ENCODE measurements at places on chromosomes 4 and X.

- DNase-seq = no peak
Observed at GRCh38 chr4:99679204-99679603, 21.6 kb upstream of the C4orf54 start.

- no peak for DNase-seq
Observed at GRCh38 chr4:185916683-185917082, 104.7 kb upstream of the SORBS2 start.

- DNase-seq = no peak
Observed at GRCh38 chrX:75638332-75638731, 115.5 kb upstream of the ZDHHC15 start.

DNA sequence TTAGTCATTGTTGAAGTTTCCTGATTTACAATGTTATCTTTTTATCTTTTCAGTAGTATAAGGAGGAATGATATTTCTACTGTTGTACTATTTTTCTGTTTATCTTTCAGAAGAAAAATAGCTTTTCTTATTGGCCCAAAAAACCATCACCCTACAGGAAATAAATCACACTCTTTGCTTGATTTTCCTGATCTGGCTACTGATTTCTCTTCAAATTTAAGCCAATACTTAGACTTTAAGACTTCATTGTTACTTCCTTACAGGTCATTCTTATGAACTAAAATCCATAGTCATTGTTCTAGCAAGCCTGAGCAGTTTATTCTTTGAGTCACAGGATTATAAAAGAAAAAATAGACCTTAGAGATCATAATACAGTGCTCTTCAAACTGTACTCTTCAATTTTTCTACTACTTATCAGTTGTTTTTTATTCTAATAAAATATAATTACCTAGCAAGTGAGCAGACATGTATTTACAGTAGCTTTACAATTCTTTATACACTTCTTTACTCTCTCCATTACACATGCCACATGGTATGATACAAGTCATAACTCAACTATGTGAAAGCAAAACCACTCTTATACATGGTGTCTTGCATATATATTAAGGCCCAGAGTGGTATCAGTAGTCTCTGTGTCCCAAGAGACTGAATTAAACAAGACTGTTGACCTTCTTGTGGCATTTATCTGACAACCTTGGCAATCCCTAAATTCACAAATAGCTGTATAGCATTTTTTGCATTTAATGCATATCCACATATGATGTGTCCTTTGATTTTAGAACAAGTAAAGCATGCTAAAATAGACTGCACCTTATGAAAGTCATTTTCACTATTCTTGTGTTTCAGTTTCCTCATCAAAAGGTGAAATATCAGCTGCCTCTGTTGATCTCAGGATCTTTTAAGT, 47.9 kb downstream of the TET2 start:
- no peak for DNase-seq

- no peak for DNase-seq
Observed at GRCh38 chr4:104716584-104716983, 221.9 kb upstream of the CXXC4 start.

GRCh38 chrX:643241-643595, 12.6 kb downstream of the SHOX start:
- DNase-seq = no peak

DNA sequence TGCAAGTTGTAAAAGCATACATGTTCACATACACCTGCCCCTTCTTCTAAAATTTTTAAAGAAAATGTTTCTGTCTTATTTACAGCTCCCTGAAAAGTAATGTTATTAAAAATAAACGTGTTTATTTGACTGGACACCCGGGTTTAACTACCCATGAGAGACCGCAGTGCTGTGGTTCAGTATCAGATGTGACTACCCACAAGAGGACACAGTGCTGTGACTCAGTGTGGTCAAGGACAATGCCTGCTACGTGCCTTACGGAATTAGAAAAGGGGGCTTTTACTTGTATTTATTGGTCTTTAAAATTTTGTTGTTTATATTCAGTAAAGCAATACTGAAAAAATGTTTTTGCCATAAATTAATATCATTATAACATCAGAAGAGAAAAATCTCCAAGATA, 641.4 kb downstream of the TRIML1 start:
- no peak for DNase-seq

DNA sequence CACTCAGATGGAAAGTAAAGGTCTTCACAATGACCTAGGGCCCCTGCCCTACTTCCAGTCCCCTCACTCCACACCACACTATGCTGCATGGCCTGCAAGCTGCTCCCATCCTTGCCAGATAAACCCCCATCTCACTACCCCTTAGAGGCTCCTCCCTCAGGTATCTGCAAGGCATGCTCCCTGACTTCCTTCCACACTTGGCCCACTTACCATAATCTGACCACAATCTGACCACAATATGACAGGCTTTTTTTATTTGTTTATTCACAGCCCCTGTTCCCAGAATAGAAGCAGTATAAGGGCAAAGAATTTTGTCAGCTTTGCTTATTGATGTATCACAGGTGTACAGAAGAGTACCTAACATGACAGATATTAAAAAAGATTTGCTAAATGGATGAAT, 124.7 kb downstream of the CAMK2D start:
- no peak for DNase-seq

DNA sequence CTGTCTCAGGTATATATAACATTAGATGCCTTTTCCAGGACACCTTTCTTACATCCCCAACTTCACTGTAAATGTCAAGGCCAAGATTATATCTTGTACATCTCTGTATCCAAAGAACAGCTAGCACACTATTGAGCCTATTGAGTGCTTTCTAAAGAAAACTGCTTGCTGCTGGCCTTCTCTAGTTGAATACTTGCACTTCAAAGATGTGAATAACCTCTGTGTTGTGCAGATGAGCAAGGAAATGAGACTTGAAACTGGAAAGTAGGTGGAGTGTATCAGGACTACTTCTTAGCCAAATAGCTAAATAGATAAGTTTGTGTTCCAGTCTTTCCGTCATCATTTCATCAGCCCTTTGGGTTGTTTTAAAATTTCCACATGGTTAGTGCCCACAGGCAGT, 704.4 kb upstream of the AMOT start:
- DNase-seq = no peak

DNA sequence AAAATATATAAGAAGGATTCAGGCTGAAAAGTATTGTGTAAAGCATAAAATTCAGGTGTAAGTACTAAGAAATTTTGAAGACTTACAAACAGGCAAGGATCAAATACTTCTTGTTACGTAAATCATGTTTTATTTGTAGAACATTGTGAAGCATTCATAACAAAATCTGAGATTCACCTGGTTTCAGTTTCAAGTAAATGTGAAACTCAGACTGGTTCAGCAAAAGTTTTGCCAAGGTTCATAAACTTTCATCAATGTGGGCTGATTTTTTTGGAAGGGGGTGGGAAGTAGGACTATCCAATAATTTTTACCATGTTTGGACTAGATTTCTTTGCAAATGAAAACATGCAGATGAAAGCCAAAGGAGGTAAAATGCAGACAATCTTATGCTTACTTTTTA, 527.7 kb downstream of the ANKRD50 start:
- no peak for DNase-seq

DNA sequence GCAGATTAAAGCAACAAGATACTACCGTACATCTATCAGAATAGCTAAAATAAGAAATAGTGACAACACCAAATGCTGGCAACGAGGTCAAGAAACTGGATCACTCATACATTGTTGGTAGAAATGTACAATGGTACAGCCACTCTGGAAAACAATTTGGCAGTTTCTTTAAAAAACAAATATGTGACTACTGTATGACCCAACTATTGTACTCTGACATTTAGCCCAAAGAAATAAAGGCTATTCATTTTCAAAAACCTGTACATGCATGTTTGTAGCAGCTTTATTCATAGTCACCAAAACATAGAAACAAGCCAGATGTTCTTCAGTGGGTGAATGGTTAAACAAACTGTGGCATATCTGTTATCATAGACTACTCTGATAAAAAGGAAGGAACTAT, 8.2 kb downstream of the CLCN3 start:
- no peak for DNase-seq

DNA sequence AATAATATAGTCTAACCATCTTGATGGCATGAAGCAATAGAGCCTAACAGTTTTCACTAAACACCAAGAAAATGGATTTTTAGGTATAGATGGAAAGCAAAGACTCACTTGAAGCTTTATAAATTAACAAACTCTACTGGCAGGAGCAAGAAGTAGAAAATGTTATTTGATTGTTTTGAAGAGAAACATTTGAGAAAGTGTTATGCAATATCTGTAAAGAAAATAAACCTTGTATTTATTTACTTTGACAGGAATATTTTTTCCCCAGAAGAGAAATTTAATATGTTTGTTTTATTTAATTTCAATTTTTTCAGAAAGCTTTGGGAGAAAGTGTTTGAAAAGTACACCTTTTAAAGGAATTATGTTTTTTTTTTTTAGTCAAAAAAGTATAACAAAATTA, 139.0 kb downstream of the STIM2 start:
- no peak for DNase-seq

GRCh38 chr4:102579794-102580462, 78.8 kb downstream of the NFKB1 start:
- DNase-seq = no peak

- DNase-seq = no peak
Observed at GRCh38 chr4:128468123-128468989, 180.7 kb upstream of the PGRMC2 start.

DNA sequence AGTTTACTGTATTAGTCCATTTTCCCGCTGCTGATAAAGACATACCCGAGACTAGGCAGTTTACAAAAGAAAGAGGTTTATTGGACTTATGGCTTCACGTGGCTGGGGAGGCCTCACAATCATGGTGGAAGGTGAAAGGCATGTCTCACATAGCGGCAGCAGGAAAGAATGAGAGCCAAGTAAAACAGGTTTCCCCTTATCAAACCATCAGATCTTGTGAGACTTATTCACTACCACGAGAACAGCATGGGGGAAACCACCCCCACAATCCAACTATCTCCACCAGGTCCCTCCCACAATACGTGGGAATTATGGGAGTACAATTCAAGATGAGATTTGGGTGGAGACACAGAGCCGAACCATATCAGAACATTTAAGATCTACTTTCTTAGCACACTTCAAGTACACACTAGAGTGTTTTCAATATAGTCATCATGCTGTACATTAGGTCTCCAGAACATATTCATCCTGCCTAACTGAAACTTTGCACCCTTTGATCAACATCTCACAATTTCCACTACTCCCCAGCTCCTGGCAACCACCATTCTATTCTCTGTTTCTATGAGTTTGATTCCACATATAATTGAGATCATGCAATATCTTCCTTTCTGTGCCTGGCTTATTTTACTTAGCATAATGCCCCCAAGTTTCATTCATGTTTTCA, 341.0 kb downstream of the ARHGAP24 start:
- no peak for DNase-seq

GRCh38 chr4:38330321-38330720, 333.7 kb upstream of the KLF3 start:
- DNase-seq = no peak

- no peak for DNase-seq
Observed at GRCh38 chr4:10831727-10832408, 147.3 kb upstream of the CLNK start.

GRCh38 chr4:83582289-83582785, 46.4 kb downstream of the GPAT3 start:
- DNase-seq = no peak

DNA sequence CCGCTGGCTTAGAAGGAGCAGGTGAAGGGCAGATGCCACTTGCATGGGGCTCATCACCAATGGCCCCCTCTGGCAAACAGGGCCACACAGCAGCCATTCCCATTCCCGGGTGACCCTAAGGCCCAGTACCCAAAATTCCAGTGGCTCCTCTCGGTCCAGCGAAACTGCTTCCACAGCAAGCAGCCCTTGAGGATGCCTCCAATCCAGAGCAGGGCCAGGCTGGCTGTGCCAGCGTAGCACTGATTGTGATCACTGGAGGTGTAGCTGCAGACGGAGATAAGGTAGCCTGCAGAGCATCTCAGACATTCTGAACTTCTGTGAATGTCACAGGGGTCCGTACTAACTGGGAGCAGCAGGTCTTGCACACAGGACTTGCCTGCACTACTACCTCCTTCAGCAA, 27.3 kb downstream of the ACSL1 start:
- no peak for DNase-seq

DNA sequence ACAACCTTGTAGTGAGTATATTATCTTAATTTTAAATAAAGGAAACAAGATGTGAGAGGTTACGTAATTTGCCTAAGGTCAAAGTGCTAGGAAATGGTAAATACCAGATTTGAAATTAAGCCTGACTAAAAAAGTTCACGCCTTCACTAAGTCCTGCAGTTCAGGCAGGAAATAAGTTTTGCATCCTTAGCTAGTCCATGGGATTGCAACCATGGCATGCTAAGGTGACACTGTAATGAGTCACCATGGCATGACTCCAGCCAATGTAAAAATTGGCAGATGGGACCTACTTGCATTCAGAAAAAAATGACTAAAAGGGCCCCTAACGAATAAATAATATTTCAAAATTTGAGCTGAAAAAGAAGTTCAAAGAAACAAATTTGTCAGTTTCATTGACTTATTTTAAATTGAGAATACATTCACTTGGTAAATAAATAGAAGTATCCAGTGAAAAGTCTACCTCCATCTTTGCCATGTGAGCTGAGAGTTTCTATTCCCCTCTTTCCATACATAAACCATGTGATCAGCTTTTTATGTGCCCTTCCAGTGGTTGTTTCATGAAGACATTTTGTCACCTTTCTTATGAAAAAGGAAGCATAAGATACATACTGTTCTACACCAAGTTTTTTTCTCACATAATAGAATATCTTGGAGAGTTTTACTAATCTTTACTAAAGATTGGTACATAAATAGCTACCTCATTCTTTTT, 72.4 kb downstream of the ANKRD50 start:
- no peak for DNase-seq

GRCh38 chr4:53592122-53592521, 836 bp upstream of the LNX1 start:
- DNase-seq = no peak
